HuH-7 (cell line): ENCODE measurements at places on chromosomes 3 and 15.
A peak's percentile ranks its signal among the peaks of the same experiment; 100 is the strongest.

GRCh38 chr3:159263750-159264553, 462.1 kb downstream of the MFSD1 start:
- DNase-seq: peak; percentile 7

DNA sequence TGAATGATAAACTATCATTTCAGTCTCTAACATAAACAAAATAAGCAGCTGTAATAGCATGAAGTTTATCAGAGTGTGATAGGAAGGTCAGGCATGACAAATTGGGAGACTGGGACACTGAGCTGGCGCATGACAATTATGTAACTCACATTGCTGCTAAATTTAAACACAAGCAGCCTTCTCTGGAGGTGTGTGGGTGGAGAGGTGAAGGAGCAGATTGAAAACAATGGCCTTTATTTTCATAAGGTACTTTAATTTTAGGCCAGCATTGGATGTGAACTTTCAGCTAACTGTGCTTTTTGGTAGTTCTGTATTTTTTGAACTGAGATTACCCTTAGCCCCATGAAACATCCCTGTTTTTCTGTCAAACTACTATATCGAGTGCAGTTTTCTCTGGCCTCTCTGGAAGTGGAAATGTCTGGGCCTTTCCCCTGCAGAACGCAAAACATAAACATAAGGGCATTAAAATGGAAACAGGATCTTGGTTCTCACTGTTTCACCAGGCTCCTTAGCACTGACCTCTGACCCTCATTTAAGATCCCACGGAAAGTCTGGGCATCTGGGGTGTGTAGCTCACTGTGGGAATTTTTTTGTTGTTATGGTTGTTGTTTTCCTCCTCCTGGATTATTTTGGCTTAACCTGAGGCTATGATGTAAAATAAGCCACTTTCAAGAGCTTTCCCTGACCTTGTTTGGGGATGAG, 160.1 kb upstream of the DPH6 start:
- DNase-seq: no peak

GRCh38 chr15:100255644-100256043, 86.1 kb downstream of the ADAMTS17 start:
- no peak for DNase-seq

- no peak for DNase-seq
Measured at GRCh38 chr15:99052205-99052604, 44.6 kb upstream of the PGPEP1L start.

DNA sequence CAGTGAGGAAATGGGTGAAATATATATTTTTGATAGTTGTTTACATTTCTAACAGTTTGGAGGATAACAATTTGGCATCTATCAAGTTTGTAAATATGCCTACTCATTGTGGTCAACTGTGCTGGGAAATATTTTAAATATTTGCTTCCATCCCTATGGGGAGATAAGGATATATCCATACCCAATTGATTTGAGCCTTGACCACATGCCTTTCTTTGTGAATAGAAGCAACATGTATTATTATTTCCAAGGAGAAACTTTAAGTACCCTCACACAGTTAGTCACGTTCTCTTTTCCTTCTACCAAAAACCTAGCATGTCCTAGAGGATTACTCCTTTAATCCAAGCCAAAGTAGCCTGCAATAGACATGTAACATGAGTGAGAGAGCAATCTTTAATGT, 245.4 kb upstream of the CBLB start:
- DNase-seq: no peak

- DNase-seq: no peak
Measured at GRCh38 chr3:114447950-114448479, 154.2 kb downstream of the TIGIT start.

DNA sequence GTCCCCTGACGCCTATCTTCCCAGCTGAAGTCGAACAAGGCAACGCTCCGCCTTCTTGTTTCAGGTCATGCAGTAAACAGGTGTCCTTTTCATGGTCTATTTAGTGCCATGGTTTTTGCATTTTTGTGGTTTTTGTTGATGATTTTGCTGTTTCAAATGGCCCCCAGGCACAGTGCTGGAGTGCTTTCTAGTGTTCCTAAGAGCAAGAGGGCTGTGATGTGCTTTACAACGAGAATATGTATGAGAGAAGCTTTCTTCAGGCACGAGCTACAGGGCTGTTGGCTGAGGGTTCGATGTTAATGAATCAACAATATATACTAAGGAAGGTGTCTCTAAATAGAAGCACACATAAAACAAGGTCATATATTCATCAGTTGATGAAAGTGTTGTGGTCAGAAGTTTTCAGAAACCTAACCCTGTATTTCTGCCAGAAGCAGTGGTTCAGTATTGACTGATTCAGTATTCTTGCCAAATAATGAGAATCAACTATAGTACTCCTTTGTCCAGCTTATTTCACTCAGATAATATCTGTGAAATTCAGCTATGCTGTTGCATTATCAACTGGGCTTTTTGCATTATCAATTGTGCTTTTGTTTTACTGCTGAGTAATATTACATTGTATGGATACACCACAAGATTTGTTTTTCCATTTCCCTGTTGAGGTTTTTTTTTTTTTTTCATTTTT, 18.5 kb downstream of the LIMD1 start:
- no peak for DNase-seq

GRCh38 chr15:87576486-87577176, 679.9 kb downstream of the NTRK3 start:
- DNase-seq: no peak

GRCh38 chr3:68162644-68163043, 508.2 kb upstream of the SUCLG2 start:
- no peak for DNase-seq

DNA sequence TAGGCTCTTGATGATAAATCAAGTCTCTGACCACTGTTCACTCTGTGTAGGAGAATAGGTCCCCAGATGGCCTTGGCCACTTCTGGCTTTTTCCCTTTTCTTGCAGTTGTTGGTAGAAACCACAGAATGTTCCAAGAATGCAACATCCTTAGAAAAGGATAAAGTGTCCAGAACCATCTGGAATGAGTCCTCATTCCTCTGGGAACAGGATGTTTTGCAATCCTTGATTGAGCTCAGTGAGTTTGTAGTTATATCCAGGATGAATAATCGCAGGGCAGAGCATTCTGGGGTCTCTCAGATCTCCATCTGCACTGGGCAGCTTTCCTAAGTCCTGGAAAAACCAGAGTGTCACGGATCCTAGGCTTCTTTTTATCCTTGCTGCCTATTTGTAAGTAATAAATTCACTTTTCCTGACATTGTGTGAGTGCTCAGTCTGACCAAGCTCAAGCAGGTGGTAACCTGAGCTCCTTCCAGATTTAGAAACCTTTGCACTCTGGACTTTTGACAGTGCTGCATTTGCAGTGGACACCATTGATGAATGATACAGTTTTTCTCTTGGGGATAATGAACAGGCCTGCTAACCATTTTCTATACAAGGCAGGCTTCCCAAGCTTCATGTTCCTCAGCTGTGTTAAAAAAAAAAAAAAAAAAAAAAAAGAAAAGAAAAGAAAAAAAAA, 1028.6 kb downstream of the OTOL1 start:
- DNase-seq: no peak

DNA sequence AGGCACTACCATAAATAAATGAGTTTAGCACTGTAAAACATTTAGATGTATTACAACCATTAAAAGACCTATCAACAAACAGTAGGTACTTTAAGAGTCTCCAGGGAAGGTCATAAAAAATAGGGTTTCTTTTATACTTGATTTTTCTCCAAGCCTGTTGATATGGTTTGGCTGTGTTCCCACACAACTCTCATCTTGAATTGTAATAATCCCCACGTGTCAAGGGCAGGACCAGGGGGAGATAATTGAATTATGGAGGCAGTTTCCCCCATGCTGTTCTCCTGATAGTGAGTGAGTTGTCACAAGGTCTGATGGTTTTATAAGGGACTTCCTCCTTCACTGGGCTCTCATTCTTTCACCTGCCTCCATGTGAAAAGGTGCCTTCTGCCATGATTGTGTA, 468.9 kb upstream of the UBE2E2 start:
- no peak for DNase-seq

DNA sequence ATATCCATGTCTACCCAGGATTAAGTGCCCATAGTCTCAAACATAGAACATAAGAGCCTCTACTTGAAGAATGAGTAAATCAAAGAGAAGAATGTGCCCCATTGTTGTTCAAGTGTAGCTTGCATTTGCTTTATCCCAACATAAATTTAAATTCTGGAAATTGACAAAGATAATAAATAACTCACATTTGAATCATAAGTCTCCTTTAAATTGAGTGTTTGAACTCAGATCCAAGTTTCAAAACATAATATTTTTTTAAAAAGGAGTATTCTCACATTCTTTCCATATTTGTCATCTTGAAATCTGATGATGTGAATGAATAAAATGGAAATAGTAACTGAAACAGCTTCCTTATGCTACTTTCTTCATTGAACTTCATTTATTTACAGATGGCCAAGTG, 135.2 kb downstream of the MECOM start:
- DNase-seq: no peak

GRCh38 chr15:85501574-85501973, 121.2 kb downstream of the AKAP13 start:
- no peak for DNase-seq
